AG10803 (cell line): ENCODE measurements at places on chromosomes 3 and 15.

DNA sequence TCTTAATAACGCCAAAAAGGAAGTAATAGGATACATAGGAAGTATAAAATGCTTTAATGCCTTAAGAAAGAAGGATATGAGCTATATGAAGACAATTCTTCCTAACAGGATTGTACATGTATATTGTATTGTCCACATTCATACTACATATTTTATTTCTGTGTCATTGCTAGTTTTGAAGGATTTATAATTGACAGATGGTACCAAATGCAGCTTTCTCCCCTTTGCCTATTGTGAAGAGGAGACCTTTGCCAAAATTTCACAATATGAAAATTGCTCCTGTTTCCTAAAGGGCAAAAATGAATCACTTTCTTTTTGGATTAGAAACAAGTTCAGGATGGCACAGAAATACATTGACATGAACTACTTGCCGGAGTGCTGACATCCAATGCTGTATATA, 34.8 kb upstream of the EOMES start:
- DNase-seq: no peak

DNA sequence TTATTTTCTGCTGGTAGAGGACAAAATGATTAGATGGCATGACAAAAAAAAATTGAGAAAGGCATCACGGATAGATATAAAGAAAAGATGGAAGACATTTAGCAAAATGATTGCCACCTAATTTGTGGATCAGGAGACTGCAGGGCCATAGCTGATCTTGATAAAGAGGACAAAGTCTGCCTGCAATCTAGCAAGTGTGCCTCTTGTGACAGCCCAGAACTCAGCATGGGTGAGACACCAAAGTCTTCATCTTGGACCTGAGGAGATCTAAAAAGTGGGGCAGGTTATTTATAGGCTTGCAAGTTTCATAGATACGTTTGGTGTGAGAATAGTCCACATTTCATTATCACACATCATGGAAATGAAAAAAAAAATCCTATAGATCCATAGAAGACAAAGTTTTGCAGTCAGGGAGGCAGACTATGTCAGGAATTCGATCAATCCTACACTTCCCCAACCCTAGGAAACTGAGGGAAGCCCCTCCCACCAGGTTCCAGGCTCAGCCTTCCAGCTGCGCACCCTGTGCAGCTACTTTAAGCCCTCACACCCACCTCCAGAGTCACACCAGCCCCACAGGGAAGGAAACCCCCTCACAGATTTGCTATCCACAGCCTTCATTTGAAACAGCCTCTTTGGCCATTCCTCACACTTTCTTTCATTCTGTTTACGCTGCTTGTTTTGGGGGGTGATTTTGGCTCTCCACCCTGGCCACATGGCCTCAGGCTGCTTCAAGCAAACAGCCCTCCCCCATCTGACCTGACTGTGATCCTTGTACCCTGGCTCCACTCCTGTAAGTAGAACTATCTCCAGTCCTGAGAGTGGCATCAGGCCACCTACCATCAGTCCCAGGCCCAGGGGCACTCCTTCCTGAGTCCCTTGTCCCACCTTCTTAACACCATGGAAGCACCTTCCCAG, 28.1 kb upstream of the KLHL6 start:
- DNase-seq: no peak

DNA sequence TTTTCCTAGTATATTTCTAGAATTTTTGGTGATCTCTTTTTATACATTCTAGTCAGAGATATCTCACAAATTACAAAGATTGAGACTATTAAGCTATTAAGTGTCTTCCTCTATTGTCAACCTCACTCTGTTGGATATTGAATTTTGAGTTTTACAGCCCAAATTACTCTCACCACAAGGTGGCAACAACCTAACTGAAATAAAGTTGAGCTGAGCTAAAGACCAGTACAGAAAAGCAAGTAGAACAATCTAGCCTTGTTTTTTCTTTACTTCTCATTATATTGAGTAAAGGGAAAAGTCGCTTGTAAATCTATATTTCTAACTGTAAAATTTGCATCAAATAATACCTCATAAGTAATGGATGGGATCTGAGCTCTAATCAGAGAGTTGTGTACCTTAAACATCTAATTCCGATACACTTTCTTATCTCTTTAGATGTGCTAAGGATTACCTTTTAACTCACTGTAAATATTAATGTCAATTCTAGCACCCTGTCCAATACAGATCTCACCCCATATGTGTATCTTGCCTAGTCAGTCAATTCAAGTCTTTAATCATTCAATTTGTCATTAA, 13.6 kb upstream of the COMMD2 start:
- DNase-seq: peak; percentile 58

- DNase-seq: no peak
Observed at GRCh38 chr15:79526376-79526775, 94.2 kb downstream of the MINAR1 start.

DNA sequence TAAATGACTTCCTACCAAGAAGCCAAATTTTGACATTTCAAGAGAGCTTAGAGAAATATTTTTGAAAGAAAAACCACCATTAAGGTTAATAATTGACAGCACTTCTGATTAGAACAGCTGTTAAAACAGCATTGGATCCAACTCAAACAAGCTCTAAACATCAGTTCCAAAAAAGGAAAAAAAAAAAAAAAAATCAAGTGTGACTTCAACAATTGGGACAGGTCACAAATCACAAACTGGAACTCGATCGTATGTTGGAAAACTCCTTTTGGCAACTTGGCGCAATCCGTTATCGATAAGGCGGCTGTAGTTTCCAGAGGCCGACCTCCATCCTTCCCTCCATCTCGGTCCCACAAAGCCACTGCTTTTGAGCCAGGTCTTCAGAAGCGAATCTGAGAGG, 17.8 kb downstream of the TLE3 start:
- DNase-seq: no peak

DNA sequence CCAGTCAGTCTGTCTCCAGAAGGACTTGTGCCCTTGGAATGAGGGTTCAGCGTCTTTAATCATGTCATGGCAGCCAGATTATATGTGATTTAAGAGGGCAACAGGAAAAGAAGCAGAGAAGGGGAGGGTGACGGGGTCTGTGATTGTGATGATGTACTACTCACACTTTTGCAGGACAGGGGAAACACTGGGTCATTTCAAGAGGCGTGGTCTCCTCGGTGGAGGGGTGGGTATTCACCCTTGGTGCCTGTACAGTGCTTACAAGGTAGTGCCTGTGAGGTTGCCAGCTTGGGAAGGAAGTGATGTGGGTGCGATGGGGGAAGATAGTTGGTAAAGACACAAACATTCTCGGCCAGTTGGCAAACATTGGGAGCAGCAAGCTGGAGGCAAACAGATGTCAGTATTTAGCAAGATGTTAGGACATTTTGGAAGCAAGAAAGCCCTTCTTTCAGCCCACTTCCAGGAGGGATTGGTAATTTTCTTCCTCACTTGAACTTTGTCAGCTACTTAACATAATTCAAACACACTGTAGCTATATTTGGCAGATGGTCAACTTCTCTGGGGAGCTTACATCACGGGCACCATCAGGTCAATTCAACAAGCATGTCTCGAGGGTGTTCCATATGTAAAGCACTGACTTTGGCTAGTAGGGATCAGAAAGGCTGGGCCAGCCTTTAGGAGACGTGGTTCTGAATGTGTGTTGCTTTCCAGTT, 71.4 kb upstream of the ROPN1 start:
- peak; percentile 72 for DNase-seq

- DNase-seq: no peak
Observed at GRCh38 chr3:41118461-41119390, 80.6 kb upstream of the CTNNB1 start.

GRCh38 chr15:52124270-52124880, 11.8 kb upstream of the BCL2L10 start:
- peak; percentile 48 for DNase-seq

DNA sequence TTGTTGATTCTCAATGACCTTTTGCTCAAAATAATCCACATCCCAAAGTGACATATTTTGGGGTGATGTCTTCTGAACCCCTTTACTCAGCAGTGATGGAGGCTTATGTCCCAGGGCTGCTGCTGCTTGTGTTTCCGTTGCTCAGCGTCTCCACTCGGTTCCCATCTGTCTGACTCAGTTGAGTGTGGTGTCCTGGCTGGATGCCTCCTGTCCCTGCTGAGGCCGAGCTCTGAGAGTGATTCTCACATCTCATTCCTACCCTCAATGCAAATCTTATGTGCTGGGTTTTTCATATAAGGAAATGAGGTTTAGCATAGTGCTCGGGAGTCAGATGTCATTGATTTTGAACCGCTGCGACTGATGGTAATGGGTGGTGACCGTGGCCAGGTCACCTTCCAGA, 247.4 kb downstream of the GABRG3 start:
- DNase-seq: peak; percentile 25

- no peak for DNase-seq
Observed at GRCh38 chr3:51395493-51396213, 4.6 kb downstream of the RBM15B start.

DNA sequence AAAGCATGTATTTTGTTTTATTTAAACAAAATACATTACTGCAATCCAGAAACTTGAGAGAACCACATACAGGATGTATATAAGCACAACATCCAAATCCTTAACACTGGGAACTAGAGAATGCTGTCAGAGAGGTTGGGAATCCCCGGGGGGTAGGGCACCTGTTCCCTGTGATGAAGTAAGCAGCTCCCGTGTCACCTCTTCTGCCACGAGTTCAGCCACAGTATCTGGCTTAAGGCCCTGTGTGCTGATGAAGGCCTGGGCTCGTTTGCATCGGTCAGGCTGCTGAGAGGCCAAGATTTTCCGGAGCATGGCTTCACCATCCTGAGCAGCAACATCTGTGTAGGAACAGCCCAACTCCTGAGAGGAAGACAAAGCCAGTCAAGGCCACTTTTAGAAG, 36.4 kb downstream of the EIF3J start:
- DNase-seq: no peak

GRCh38 chr15:94453227-94453988, 222.0 kb downstream of the MCTP2 start:
- DNase-seq: no peak

- no peak for DNase-seq
Observed at GRCh38 chr3:160667452-160667851, 9.5 kb upstream of the ARL14 start.

- DNase-seq: no peak
Observed at GRCh38 chr15:74593122-74593521, 22.5 kb upstream of the CLK3 start.

DNA sequence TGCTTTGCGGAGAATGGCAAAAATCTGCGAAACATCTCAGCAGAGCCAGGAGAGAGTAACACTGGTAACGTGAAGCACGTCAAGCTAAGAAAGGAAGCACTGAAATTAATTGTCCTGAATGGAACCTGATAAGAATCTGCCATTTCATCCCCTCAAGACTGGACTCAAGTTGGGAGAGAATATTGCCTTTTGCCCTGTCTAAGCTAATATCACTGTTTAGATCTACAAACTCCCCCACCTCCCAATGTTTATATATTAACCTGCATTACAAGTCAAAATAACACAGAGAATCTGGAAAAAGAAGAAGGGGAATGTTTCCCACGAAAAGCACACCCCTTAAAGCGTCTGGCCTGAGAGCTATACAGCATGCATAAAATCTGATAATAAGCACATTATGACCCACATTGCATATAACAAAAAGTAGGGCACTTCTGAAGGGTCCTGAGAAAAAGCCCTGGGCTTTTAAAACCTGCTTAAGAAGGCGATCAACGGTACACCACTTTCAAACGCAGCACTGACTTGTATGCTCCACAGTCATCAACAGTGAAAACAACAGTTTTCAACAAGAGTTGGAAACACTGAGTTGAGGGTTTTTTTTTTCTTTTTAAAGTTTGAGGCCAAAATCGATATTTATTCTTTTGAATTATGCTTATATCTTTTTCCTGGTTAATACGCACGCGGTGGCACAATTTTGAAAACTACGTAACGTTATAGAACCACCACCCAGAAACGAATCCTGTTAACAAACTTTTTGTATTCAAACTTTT, 1.4 kb upstream of the KAT2B start:
- no peak for DNase-seq

- DNase-seq: no peak
Observed at GRCh38 chr15:41493902-41494189, 172 bp downstream of the ITPKA start.

- DNase-seq: no peak
Observed at GRCh38 chr3:23481616-23482278, 278.6 kb downstream of the UBE2E2 start.

DNA sequence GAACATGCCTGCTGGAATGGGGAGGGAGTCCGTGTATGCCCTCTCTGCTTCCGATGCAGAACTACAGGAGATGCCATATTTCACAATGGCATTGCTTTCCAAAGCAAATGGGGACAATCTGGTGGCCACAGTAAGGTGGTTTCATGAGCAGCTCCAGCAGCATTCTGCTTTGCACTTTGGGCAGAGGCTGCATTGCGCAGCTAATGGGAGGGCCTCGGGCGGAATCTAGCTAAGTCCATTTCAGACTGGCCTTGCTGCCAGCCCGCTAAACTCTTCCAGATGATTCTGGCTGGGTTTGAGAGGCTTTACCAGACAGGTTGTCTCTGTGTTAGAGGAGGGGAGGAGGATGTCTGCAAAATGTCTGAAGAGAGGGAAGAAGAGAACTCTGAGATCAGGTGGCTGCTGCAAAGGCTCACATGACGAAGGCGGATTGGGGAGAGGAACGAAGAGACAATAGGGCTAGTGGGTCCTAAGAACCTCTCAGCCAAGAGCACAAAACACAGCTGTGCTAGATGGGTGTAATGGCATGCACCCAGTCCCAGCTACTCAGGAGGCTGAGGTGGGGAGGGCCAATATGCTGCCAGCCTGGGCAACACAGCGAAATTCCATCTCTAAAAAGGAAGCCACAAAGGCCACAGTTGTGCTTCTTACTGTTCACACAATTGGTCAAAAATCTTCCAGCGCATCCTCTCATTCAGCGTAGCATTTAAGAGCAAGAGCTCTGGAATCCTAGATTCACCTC, 63.7 kb downstream of the BDH1 start:
- DNase-seq: peak; percentile 50

DNA sequence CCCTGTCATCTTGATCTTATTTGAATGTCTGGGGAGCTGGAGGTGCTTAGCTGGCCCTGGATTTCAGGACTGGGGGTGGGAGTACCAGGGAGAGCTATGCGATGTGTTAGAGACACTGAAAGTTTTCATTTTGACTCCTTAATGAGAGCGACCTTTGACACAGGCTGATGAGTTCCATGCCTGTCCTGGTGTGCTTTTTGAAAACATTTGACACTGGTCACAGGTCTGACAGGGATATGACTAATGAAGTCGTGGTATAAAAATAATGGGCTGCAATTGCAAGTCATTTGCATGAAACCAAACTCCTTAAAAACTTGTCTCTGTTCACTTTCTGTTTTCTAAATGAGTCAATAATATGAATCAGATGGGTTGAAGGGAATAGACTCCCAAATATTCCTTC, 81.9 kb downstream of the MECOM start:
- no peak for DNase-seq

DNA sequence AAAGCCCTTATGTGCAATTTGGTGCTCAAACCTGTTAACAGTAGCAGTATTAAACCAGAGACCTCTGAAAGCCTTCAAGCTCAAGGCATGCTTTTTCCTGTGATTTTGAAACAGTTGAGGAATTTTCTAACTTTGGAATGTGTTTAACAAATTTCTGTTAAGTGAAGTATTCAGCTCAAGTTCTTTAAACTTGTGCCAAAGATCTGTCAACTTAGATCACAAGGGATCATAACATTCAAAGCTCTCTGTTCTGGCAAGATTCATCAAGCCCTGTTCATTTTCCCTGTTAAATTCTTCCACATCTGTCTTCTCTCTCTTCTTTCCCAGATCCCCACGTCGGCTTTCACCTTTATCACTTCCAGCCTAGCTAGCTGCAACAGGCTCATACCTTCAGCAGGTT, 28.8 kb upstream of the RYK start:
- DNase-seq: peak; percentile 54

GRCh38 chr3:120497336-120497735, 46.5 kb upstream of the FSTL1 start:
- peak; percentile 89 for DNase-seq

- DNase-seq: no peak
Observed at GRCh38 chr15:52085299-52085698, 27.3 kb downstream of the BCL2L10 start.

- DNase-seq: no peak
Observed at GRCh38 chr3:115100806-115101205, 46.3 kb downstream of the ZBTB20 start.
